Progenitor cell of endocrine pancreas (in vitro differentiated cells): ENCODE measurements at places on chromosomes 12 and 14. TPM values are rescaled to one million over a fixed set of nuclear protein-coding genes. Genes with fewer than 3 reads are reported as not detected.

DNA sequence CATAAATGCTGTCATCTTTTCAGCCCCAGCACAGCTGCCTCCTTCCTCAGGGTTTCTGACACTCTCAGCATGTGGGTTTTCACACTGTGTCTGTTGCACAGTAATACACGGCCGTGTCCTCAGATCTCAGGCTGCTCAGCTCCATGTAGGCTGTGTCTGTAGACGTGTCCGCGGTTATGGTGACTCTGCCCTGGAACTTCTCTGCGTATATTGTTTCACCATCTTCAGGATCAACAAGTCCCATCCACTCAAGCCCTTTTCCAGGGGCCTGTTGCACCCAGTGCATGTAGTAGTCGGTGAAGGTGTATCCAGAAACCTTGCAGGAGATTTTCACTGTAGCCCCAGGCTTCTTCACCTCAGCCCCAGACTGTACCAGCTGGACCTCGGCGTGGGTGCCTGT lies 1210.6 kb downstream of the TMEM121 start:
- DNase-seq = no peak

Gene SSTR1
- 4.0 and 4.4 TPM in 2 replicates for total RNA-seq

Gene B3GNT4
- 0.27 and 0.91 TPM in 2 replicates for total RNA-seq

- peak; percentile 14 for DNase-seq
These were observed at the start of gene AVPR1A for GRCh38 chr12:63150713-63151622. AVPR1A (minus strand) TSS chr12:63151201; CDS start chr12:63150836, 365 bp downstream.

Gene LPAR5
- total RNA-seq = 0.27 TPM in 1 of 2 replicates, not detected in the other

- DNase-seq = no peak
These were observed 345.2 kb upstream of the FKBP4 start for GRCh38 chr12:2449586-2449985.

DNA sequence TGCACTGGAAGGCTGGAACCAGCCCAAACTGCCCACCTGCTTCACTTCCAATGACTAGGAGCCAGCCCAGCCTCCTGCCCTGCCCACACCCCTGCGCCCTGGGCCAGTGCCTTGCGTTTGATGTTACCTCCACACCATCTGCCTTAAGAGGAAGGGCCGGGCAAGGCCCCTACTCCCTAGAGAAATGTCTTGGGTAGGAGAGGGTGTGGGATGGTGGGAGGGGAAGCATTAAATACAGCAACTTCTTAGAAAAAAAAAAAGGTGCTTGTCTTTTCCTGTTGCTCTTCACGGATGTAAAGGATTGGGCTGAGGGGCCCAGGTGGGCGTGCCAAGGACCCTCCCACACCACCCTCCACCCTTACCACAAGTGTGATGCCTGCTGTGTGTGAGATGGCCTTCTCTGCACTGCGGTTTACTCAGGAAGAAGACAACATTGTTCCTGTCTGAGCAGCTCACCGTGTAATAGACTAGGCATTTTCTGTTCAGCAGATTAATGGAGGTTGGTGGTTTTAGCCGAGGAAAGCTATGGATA lies 99.9 kb downstream of the NINJ2 start:
- no peak for DNase-seq

GRCh38 chr14:66383771-66384170 lies 102.4 kb upstream of the CCDC196 start:
- no peak for DNase-seq
